ENCODE measurements at places on chromosomes 1 and 21. TPM values are rescaled to one million over a fixed set of nuclear protein-coding genes. Genes with fewer than 3 reads are reported as not detected.

The TEDDM1 gene
- total RNA-seq, result not detected

The SPATA21 gene
- total RNA-seq, result 0.12 TPM

The GLIS1 gene
- total RNA-seq, result not detected

The ZNF593OS gene
- total RNA-seq, result not detected

The FCGR3B gene
- not detected for total RNA-seq

The TNNT2 gene
- total RNA-seq, result not detected

The FAM72A gene
- 24.7 TPM for total RNA-seq

The TNFSF18 gene
- not detected for total RNA-seq
